ENCODE measurements at places on chromosomes 5 and 9. TPM values are rescaled to one million over a fixed set of nuclear protein-coding genes. Genes with fewer than 3 reads are reported as not detected.

Gene SMIM33
- total RNA-seq = not detected

Gene OGN
- not detected for total RNA-seq

Gene SPATA31A3
- not detected for total RNA-seq

Gene GARIN3
- not detected for total RNA-seq

Gene RAB24
- total RNA-seq = 15.1 TPM

Gene ORM2
- total RNA-seq = not detected

Gene GSN
- total RNA-seq = 114 TPM

Gene CENPK
- 134 TPM for total RNA-seq

Gene FAXDC2
- 7.3 TPM for total RNA-seq

Gene ACTBL2
- not detected for total RNA-seq

Gene CDKN2B
- 0.06 TPM for total RNA-seq

Gene OBP2B
- total RNA-seq = not detected

DNA sequence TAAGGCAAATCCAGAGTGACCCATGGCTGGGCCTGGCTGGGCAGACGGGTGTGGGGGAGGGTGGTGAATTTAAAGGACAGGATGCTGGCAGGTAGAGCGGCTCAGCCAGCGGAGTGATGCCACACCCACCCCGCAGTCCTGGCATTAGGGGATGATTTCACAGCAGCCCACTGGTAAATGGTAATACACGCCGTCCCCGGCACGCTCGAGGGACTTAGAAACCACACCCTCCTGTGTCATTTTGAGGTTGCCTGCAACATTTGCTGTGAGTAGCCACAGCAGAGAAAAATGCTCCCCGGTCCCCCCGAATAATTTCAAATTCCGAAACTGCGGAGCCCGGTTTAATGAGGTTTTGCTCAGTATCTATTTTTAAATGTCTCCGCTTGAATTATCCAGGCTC lies 71.3 kb upstream of the FCN2 start:
- no peaks in the 10 kb centered on the region for H3K36me3 ChIP-seq
- peaks cover 27% of the 10 kb centered on the region for H3K4me1 ChIP-seq
- DNase-seq = no peak
- H3K27ac ChIP-seq = no peak overlapping the region
- no peaks in the 10 kb centered on the region for H3K27me3 ChIP-seq
- H3K4me3 ChIP-seq = no peak overlapping the region

GRCh38 chr5:80654391-80655230 lies at the start of the genes DHFR and MSH3:
Gene DHFR (minus strand): TSS chr5:80654983. CDS start chr5:80654489, 494 bp downstream.
Gene MSH3 (plus strand): TSS chr5:80654652. CDS start chr5:80654728, 76 bp downstream.
- peak within 1 kb of the TSS; percentile 96 for H3K27ac ChIP-seq
- no peaks in the 10 kb centered on the region for H3K27me3 ChIP-seq
- peaks cover 6% of the 10 kb centered on the region for H3K36me3 ChIP-seq
- H3K4me3 ChIP-seq = peak within 1 kb of the TSS; percentile 96
- DNase-seq = peak; percentile 95

GRCh38 chr9:107929443-107929842 lies 439.9 kb upstream of the KLF4 start:
- H3K4me1 ChIP-seq = peaks cover 7% of the 10 kb centered on the region
- H3K4me3 ChIP-seq = no peak overlapping the region
- no peak overlapping the region for H3K27ac ChIP-seq

DNA sequence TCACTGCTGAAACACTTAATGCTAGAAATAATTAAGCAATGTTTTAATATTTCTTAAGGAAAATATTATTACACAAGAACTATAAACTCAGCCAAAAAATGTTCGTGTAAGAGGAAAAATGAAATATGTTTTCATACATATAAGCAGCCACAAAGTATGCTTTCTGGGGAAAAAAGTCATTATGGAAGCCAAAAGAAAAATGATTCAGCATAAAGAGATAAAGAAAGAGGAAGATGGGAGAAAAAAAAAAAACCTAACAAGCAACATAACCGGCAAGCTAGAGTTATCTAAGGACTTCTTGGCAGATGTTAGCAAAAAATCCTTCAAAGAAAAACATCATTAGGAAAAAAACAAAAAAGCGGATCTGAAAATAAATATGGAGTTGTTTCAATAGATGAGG lies 179.1 kb downstream of the MUSK start:
- H3K4me1 ChIP-seq = no peaks in the 10 kb centered on the region
- no peaks in the 10 kb centered on the region for H3K27me3 ChIP-seq
- H3K4me3 ChIP-seq = no peak overlapping the region
- H3K27ac ChIP-seq = no peak overlapping the region

GRCh38 chr9:88224938-88225337 lies 86.7 kb upstream of the SPATA31C2 start:
- no peaks in the 10 kb centered on the region for H3K36me3 ChIP-seq
- no peaks in the 10 kb centered on the region for H3K27me3 ChIP-seq
- no peak overlapping the region for H3K4me3 ChIP-seq
- H3K4me1 ChIP-seq = peaks cover 16% of the 10 kb centered on the region
- H3K27ac ChIP-seq = no peak overlapping the region

DNA sequence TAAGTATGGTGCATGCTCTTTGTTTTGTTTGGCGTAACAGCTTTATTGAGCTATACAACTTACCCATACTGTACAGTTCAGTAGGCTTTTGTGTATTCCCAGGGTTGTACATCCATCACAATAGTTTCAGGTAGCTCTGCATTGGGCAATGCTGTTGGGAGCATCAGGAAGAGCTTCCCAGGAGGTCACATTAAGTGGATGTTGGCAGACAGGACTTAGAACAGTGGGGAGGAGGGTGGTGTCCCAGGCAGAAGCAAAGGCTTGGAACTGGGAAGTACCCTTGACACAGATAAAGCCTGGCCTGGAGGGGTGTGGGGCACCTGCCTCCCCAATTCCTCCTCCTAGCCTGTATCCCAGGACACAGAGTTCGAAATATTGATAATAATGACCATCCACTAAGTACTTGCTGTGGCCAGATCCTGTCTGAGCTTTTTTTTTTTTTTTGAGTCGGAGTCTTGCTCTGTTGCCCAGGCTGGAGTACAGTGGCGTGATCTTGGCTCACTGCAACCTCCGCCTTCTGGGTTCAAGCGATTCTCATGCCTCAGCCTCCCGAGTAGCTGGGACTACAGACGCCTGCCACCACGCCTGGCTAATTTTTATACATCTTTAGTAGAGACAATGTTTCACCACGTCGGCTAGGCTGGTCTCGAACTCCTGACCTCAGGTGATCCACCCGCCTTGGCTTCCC lies 1.3 kb downstream of the BBLN start:
- peak overlapping the region; percentile 67 for H3K4me3 ChIP-seq
- no peak overlapping the region for H3K27ac ChIP-seq
- DNase-seq = no peak
- no peaks in the 10 kb centered on the region for H3K36me3 ChIP-seq

- peak; percentile 77 for DNase-seq
- H3K27me3 ChIP-seq = no peaks in the 10 kb centered on the region
- H3K4me3 ChIP-seq = no peak overlapping the region
- no peak overlapping the region for H3K27ac ChIP-seq
- H3K36me3 ChIP-seq = no peaks in the 10 kb centered on the region
These were observed 49.9 kb upstream of the JAK2 start for GRCh38 chr9:4935001-4935672.

DNA sequence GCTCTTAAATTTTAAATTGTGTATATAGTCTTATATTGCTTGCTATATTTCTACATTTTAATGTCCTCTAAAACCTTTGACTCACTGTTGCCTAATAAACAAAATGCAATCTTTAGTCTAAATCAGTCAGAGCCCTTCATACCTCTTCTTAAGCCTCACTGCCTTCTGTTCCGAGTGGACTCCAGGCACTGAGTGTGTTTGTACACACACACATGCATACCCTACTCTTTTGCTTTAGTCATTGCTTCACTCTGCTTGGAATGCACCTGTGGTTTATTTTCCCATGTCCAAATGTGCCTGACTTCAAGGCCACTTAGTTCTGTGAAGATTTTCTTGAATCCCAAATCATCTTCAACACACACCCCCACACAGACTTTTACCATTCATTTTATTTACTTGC lies 60.9 kb downstream of the SLC12A2 start:
- no peaks in the 10 kb centered on the region for H3K27me3 ChIP-seq
- H3K36me3 ChIP-seq = no peaks in the 10 kb centered on the region
- no peak overlapping the region for H3K4me3 ChIP-seq
- H3K4me1 ChIP-seq = no peaks in the 10 kb centered on the region

DNA sequence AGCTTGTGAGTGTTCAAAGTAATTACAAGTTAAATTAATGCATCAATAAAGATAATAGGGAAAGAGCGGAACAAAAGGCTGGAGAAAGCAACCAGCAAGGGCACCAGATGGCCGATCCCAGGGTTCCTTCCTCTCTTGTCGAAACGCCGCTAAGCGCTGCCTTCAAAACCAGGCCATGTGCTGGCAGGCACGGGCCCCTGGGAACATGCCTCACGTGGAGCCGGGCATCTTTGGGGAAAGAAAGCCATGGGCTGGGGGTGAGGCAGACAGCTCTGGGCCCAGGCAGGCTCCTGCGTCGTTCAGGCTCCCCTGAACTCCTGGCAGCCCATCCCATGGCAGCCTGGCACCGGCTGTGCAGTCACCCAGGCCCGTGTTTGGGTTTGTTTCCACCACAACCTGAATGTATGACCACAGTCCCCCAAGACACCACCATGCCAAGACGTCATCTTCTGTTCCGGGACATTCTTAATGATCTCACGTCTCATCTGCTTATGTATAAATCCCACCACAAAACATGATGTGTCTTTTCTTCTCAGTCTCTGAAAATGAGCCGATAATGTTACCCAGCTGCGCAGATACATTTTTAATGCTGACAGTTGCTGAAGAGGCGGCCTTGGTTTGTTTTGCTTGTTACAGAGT lies 110.4 kb upstream of the SARDH start:
- DNase-seq = no peak
- no peak overlapping the region for H3K27ac ChIP-seq

- peaks cover 4% of the 10 kb centered on the region for H3K4me1 ChIP-seq
- H3K27ac ChIP-seq = no peak overlapping the region
- no peak for DNase-seq
- H3K36me3 ChIP-seq = no peaks in the 10 kb centered on the region
- H3K4me3 ChIP-seq = no peak overlapping the region
These were observed 865.0 kb downstream of the PTPRD start for GRCh38 chr9:9747787-9748186.

DNA sequence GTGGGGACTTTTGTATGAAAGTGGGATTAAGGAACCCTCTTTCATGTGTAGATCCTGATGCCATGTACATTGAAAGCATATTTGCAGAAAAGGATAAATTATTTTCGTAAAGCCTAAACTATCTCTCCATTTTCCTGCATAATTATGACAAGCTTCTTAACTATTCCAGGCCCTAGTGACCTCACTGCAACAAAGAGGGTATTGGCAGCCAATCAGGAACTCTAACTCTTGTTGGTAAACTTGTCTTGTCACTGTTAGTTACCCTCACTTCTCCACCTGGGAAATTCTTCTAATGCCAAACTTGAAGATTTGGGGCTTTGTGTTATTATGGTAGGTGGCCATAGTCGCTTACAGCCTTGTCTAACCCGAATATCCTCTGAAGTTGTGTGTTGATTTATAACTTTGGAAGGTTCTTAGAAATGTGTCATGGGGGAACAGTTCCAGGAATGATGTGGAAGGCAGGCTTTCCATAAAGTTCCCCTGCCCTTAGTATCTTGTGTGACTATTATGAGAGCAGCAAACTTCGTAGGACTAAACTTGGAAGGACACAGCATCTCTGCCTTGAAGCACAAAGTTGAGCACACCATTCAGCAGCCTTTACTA lies 52.5 kb downstream of the IQGAP2 start:
- DNase-seq = no peak
- H3K4me1 ChIP-seq = no peaks in the 10 kb centered on the region
- no peak overlapping the region for H3K27ac ChIP-seq
- no peak overlapping the region for H3K4me3 ChIP-seq

DNA sequence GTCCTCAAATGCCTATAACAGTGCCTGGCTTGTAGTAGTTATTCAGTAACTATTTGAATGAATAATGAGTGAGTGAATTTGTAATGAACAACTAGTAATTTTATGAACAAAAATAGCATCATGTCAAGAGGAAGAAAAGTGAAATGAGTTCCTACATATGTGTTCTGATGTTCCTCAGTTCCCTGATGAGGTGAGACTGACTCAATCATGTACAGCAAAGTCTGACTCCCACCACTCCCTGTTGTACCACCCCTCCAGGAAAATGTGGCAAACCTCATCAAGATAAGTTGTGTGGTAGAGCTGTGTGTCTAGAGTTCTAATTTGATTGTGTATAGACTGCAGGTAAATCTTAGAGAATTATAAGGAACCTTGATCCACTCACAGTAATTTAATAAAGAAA lies 201.6 kb downstream of the GOLPH3 start:
- no peaks in the 10 kb centered on the region for H3K27me3 ChIP-seq
- H3K4me1 ChIP-seq = peaks cover 6% of the 10 kb centered on the region

DNA sequence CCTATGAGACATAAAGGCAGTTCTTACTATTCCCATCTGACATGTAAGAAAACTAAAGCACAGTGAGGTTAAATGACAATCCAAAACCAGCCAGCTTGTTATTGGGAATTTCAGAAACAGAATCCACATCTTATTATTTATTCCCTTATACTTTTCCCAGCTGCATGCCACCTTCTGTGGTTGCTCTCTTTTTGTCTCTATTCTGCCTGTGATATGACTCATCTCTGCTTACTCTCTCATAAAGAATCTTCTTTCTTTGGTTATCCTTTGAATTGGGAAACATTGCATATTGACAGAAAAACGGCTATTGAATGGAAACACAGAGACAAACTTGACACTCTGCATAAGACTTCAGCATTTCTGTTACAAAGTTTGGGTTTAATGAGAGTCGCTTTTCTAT lies 183.2 kb downstream of the TLR4 start:
- H3K4me3 ChIP-seq = no peak overlapping the region
- no peaks in the 10 kb centered on the region for H3K36me3 ChIP-seq
- no peak overlapping the region for H3K27ac ChIP-seq
- H3K4me1 ChIP-seq = no peaks in the 10 kb centered on the region
- DNase-seq = no peak
- H3K27me3 ChIP-seq = no peaks in the 10 kb centered on the region

- H3K4me3 ChIP-seq = no peak overlapping the region
- H3K4me1 ChIP-seq = no peaks in the 10 kb centered on the region
- H3K27ac ChIP-seq = no peak overlapping the region
- H3K36me3 ChIP-seq = no peaks in the 10 kb centered on the region
- H3K27me3 ChIP-seq = peaks cover 45% of the 10 kb centered on the region
These were observed 40.6 kb upstream of the ZNG1F start for GRCh38 chr9:41229408-41230401.

Measured in neural progenitor cell (in vitro differentiated cells).